Naive thymus-derived CD4-positive, alpha-beta T cell (primary cell): ENCODE measurements at places on chromosomes 1 and 21. TPM values are rescaled to one million over a fixed set of nuclear protein-coding genes. Genes with fewer than 3 reads are reported as not detected.

GRCh38 chr1:210727709-210728108 lies 399.0 kb downstream of the HHAT start:
- no peak overlapping the region for H3K27ac ChIP-seq
- H3K36me3 ChIP-seq: no peaks in the 10 kb centered on the region
- no peaks in the 10 kb centered on the region for H3K4me1 ChIP-seq
- no peak for DNase-seq
- H3K27me3 ChIP-seq: no peaks in the 10 kb centered on the region
- H3K4me3 ChIP-seq: no peak overlapping the region

DNA sequence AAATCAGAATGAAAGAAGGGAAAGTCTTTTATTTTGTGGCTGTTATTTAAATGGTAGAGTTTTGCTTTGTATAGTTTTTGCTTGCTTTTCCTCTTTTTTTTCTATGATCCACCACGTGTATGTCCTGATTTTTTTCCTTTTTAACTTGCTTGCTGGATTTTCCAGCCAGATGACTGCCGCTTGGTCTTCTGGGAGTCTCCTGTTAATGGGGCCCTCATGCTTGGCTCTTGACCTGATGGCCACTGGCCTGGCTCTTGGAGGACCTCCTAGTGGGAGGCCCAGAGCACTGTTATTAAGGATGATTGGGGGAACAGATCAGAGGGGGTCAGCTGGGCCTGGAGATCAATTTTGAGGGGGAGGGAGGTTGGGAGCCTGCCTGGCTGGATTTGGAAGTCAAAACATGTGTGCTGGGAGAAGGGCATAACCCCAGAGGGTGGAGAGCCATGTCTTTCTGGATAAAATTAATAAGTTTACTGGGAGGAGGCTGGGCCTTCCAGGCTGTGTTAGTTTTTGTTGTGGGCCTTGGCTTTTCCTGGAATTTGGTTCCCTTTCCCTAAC lies 1.2 kb downstream of the FGGY start:
- no peaks in the 10 kb centered on the region for H3K36me3 ChIP-seq
- peaks cover 6% of the 10 kb centered on the region for H3K4me1 ChIP-seq
- no peak overlapping the region for H3K4me3 ChIP-seq

The GNG12 gene
- polyA plus RNA-seq: not detected

DNA sequence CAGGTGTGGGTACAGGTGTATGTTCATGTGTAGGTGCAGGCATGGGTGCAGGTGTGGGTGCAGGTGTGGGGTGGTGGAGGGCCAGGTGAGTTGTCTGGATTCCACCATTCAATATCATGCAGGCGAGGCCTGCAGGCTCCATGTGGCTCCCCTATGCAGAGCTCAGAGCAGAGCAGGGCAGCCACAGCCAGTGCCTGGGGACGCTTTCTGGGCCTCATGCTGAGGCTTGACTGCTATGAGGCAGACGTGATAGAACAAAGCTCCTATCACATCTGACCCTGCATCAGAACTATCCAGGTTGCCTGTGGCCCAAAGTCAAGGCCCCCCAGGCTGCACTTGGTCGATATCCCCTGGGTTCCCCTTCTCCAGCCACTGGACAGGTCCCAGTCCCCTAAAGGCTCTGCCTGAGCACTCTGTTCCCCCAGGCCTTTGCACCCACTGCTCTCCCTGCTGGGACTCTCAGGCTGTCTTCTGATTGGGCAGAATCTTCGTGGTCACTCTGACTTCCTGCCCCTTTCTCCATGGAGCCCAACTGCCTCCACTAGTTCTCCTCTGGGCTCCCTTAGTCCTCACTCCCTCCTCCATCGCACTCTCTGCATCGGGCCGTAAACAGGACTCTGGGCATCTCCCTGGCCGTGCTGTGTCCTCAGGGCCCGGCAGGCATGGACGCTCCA lies 78.6 kb upstream of the ACTL8 start:
- no peaks in the 10 kb centered on the region for H3K36me3 ChIP-seq
- H3K27me3 ChIP-seq: no peaks in the 10 kb centered on the region
- no peak overlapping the region for H3K27ac ChIP-seq

DNA sequence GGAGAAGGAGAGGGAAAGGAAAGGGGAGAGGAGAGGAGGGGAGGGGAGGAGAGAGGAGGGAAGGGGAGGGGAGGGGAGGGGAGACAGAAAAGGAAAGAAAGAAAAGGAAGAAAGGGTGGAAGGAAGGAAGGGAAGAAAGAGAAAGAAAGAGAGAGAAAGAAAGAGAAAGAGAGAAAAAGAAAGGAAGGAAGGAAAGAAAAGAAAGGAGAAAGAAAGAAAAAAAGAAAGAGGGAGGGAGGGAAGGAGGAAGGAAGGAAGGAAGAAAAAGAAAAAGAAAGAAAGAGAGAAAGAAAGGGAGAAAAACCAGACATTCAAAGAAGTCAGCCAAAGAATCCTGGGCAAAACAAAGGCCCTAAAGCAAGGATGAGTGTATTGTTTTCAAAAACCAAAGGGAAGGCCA lies 125.7 kb upstream of the SPATA6 start:
- DNase-seq: no peak
- no peaks in the 10 kb centered on the region for H3K27me3 ChIP-seq
- H3K36me3 ChIP-seq: no peaks in the 10 kb centered on the region
- no peaks in the 10 kb centered on the region for H3K4me1 ChIP-seq
- H3K4me3 ChIP-seq: no peak overlapping the region

- H3K4me1 ChIP-seq: no peaks in the 10 kb centered on the region
- no peaks in the 10 kb centered on the region for H3K27me3 ChIP-seq
- H3K4me3 ChIP-seq: no peak overlapping the region
Measured at GRCh38 chr1:170027760-170028159, 46.7 kb downstream of the KIFAP3 start.
